ENCODE measurements at places on chromosomes 5 and 9.

- DNase-seq, result no peak
These were observed 1.3 kb downstream of the MED10 start for GRCh38 chr5:6376974-6377520.

GRCh38 chr5:127959152-127959764, 124.3 kb upstream of the SLC12A2 start:
- peak; percentile 44 for DNase-seq

GRCh38 chr5:148569948-148570347, 84.4 kb downstream of the HTR4 start:
- no peak for DNase-seq

- DNase-seq, result no peak
These were observed 15.8 kb upstream of the NRARP start for GRCh38 chr9:137317718-137318511.

GRCh38 chr5:143435210-143435657, 31.7 kb upstream of the NR3C1 start:
- DNase-seq, result no peak

- no peak for DNase-seq
These were observed 1.6 kb downstream of the ANXA6 start for GRCh38 chr5:151155775-151156506.

DNA sequence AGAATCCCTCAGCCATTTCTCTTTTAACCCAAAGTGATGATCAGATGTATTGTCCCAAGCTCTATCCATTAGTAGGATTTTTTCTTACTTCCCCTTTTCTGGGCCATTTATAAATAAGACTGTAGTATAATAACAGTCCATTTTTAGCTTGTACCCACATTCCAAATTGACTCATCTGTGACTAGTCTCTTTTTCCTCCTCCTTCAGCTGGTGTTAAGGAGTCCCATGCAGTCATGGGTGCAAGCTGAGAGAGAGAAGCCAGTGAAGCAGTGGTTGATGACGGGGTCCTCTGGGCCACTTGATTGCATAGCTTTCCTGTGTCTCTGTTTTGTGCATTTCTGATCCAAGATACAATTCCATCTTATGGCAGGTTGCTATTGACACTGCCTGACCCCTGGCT, 476.0 kb upstream of the CD180 start:
- DNase-seq, result no peak

DNA sequence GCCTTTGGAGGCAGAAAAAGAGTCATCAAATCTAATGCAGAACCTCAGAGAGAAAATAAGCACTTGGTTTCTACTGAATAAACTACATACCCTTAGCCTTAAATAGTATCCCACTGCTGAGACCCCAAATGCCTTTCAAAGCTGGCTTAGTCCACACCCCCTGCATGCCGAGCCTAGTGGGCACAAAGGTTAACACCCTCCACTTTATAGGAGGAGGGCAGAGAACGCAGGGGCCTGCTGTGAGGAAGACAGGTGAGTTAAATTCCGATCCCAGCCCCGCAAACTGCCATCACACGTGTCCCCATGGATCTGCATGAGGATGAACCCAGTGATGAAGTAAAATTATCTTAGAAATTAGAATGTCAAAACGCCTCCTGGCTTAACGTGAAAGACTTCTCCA, 19.5 kb upstream of the HSD17B3 start:
- DNase-seq, result no peak

GRCh38 chr9:77092536-77092935, 73.1 kb downstream of the FOXB2 start:
- DNase-seq, result no peak

- no peak for DNase-seq
These were observed 97.4 kb upstream of the TRIM32 start for GRCh38 chr9:116589392-116590354.

DNA sequence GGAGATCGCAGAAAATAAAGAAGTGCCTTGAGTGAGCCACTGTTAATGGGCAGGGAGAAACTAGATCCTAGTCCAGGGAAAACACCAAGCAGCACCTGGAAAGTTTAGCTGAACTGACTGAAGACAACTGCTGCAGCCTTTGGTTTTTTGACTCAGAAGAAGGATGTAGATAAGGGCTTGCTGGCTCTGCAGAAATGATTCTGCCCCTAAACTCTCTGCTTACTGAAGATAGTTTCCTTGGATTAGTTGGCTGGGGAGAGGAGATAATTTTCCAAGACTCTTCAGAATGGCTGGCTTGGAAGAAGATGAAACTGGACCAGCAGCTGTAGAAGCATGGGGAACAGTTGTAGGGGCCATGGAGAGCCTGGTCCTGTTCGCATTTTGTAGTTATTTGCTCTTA, 471.8 kb downstream of the KDM4C start:
- no peak for DNase-seq

- no peak for DNase-seq
These were observed 75.8 kb upstream of the CDH12 start for GRCh38 chr5:22928821-22929482.

DNA sequence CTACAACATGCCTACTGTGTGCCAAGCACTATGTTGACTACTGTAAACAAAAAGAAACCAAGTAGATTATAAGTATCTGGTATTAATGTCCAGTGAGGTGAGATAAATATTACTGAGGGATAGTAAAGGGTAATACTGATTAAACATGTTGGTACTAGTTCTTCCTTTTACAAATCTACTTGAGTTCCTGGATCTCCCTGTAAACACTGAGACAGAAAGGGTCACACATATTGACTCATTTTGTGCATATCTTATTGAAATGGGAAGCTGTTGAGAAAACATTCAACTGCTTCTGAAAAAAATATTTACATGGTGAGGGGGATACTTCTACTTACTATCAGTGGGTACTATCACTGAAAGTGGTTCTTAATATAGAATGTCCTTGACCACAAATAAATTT, 24.3 kb downstream of the EFNA5 start:
- no peak for DNase-seq

DNA sequence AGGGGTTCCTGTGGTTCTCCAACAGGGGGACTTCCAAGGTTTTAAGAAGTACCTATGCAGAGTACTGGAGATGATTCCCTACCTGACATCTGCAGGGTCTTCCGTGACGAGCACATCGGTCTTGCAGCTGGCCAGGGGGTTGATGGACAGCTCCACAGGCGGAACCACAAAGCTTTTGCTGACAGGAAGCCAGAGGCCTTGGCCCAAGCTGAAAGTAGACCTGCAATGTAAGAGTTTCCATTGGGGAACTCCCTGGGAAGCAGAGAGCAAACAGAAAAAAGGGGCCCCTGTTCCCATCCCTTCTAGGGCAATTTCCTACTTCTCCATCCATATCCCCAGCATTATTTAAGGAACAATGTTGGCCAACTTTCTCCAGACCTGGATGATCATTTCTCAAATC, 288.0 kb downstream of the TRIM32 start:
- no peak for DNase-seq

DNA sequence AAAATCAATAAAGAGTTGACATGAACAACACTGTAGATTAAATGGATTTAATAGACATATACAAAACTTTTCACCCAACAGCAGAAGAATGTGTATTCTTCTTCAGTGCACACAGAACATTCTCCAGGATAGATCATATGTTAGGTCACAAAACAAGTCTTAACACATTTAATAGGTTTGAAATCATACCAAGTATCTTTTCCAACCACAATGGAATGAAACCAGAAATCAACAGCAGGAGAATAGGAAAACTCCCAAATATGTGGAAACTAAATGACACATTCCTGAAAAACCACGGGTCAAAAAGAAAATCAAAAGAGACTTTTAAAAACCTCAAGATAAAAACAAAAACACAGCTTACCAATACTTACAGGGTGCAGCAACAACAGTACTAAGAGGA, 790.1 kb upstream of the ZNF608 start:
- DNase-seq, result no peak

GRCh38 chr5:81721049-81721448, 29.8 kb downstream of the SSBP2 start:
- no peak for DNase-seq

DNA sequence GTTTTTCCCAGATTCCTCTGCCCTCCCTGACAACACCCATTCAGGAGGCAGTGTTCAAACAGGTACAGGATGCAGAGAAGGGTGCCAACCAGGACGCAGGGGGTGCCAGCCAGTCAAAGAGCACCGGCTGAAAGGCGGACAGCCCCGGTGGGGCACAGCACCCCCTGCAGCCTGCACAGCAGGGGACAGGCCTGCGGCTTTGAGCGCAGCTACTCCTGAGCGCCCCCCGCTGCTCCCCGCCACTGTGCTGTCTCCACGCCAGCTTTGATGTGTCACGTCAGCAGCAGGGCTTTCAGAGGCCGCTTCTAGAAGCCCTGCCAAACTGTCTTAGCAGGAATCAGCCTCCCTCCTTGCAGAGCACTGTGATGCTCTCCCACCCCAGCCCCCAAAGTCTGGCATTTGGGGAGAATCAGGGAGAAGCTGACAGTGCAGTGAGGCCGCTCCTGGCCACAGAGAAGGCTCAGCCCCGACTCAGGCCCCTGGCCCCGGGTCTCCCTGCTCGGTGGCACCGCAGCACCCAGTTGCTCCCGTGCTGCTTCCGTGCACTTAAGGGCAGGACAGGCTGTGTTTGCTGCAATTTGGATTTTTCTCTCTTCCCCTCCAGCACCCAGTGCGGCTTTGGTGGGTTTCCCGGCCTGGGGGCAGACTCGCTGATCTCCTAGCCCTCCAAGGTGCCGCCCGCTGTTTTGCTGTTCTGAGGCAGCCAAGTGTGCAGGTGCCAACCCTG, 20.3 kb downstream of the AK8 start:
- DNase-seq, result peak; percentile 27

DNA sequence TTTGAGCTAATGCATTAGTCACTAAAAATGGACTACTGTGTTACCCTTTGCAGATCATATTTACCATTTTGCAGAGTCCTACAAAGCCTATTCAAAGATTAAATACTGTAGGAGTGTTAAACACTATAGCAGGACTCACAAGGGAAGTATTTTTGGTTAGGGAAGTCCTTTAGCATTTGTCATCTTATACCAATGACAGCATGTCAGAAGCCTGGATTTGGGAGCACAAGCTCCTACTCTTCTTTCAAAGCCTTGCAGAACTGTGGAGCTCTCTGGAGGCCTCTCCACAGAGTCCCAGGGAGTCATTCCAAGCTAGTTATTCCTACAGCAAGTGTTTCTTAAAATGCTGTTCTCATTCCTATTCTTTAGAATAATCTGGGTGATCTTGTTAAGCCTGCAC, 288.8 kb downstream of the PIK3R1 start:
- DNase-seq, result no peak
